Mammary epithelial cell (primary cell): ENCODE measurements at places on chromosomes 12 and 14. TPM values are rescaled to one million over a fixed set of nuclear protein-coding genes. Genes with fewer than 3 reads are reported as not detected.
A peak's percentile ranks its signal among the peaks of the same experiment; 100 is the strongest.

TAS2R42 gene
- not detected for polyA plus RNA-seq

SLC5A8 gene
- 0.01 TPM for polyA plus RNA-seq

TAS2R50 gene
- not detected for polyA plus RNA-seq

GALC gene
- 4.5 TPM for polyA plus RNA-seq

CCDC177 gene
- not detected for polyA plus RNA-seq

DNA sequence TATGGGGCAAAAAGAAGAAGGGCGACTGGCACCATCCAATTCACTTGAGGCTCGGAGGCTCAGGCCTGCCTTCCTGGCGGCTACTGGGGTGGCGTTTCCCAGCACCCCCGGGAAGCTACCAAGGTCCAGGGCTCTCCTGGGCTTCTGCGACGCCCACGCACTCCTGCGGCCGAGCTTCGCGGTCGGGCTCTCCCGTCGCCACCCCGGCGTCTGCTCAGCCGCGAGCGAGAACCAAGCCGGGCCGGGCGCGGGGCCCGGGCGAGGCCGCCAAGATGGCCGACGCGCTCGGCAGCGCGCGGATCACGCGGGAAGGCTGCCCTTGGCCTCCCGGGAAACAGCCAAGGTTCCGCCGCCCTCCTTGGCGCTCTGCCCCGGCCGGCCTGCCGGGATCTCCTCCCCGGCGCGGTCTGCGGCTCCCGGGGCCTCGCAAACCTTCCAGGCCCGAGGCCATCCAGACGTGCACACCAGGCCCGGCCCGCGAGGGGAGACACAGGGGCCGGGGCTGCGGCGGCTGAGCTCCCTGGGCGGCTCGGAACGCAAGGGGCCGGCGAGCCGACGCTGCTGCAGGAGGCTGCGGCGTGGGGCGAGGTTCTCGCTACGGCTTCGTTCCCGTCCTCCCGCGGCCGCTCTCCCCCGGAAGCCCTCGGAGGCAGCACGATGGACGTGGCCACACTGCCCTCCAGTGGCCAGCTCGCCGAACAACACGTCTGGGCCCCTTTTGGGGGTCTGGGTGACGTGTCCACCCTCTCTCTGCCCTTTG, 23.5 kb upstream of the ZFP36L1 start:
- peak; percentile 82 for DNase-seq

DNA sequence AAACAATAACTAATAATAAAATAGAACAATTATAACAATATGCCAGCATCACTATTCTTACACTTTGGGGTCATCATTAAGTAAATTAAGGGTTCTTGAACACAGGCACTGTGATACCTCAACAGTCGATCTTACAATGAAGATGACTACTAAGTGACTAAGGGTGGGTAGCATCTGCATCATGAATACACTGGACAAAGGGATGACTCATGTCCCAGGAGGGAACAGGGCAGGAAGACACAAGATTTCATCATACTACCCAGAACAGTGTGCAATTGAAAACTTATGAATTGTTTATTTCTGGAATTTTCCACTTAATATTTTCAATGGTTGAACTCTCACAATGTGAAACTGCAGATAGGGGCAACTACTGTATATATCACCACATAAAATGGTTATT, 19.7 kb downstream of the TSPAN19 start:
- DNase-seq, result peak; percentile 95

DNA sequence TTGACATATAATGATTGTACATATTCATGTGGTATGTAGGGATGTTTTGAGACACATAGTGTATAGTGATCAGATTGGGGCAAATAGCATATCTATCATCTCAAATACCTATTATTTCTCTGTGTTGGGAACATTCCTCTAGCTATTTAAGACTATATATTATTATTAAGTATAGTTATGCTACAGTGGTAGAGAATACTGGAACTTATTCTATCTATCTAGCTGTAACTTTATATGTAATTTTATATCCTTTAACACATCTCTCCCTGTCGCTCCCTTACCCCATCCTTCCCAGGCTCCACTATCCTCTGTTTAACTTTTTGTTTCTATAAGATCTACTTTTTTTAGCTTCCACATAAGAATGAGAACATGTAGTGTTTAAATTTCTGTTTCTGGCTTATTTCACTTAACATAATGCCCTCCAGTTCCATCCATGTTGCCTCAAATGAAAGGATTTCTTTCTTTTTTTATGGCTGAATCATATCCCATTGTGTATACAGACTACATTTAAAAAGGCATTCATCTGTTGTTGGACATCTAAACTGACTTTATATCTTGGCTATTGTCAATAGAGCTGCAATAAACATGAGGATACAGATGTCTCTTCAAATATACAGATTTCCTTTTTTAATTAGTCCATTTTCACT, 102.1 kb upstream of the GZMB start:
- no peak for DNase-seq

DNA sequence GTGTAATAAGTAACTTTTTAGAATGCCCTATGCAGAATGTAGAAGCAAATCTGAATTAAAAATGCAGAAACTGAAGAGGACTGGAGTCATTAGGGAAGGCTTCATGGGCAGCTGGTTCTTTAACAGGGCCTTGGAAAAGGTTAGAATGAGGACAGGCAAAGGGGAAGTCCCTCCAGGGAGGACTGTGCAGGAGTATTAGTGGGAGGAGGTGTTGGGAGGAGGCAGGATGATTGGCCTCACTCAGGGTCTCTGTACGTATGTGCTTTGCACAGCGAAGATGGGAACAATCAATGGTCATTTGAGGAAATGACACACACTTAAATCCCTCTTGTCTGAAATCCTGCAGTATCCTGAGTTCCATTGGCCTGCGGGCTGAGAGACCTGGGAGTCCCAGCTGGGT, 119.7 kb downstream of the PTCSC3 start:
- DNase-seq, result no peak

DNA sequence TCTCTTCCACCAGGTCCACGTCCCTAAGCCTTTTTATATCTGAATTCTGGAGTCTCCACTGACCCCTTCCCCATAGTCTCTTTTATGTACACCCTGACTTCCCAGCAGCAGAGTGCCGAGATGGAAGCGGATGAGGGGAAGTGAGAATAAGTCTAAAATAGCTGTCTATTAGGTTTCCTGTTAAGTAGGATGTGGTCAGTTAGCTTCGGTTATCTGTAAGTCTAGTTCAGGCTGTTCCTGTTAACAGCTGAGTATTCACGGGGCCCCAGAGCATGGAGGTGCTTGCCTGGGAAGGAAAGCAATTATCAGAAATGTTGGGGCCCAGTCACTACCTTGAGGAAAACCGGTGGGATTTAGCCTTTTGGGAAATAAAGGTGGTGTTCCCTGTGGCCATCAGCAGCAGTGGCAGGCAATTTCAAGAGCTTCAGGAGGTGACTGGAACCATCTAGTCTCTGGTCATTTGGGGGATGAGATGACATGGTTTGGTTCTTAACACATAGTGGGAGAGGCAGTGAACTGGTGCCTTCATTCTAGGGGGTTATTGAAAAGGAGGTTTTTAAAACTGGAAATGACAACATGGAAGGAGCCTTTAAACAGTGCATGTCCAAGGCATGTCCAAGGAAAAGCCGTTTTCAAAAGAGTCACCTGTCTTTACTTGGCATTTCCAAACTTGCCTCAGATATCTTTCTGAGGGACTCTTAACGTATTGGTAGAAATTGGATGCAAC, 21.8 kb downstream of the CHST11 start:
- DNase-seq, result no peak

GRCh38 chr12:103829092-103829491, 11.9 kb downstream of the NT5DC3 start:
- DNase-seq, result no peak

- peak; percentile 41 for DNase-seq
Measured at GRCh38 chr12:68477261-68477772, 133.4 kb upstream of the RAP1B start.

- DNase-seq, result no peak
Measured at GRCh38 chr14:99234961-99235571, 36.9 kb downstream of the BCL11B start.

- peak; percentile 18 for DNase-seq
Measured at GRCh38 chr12:53940443-53941014, 1.9 kb downstream of the HOXC13 start.

- no peak for DNase-seq
Measured at GRCh38 chr12:118288174-118288573, 84.5 kb downstream of the TAOK3 start.

DNA sequence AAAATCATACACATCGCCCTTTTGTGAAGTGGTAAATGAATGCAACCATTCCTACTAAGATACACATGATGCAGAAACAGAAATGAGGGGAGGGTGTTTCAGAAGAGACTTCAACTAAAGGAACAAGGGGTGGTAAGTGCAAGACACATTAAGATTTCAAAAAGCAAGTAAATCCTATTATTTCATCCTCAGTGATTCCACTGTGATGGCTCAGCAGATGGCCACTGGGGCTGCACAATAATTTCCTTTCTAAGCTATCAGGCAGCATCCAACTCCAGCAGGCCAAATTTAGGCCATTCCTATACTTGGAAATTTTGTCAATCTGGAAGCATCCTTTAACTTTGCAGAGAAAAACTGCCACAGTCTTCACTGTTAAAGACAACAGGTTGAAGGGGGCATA, 272.4 kb downstream of the NELL2 start:
- no peak for DNase-seq

DNA sequence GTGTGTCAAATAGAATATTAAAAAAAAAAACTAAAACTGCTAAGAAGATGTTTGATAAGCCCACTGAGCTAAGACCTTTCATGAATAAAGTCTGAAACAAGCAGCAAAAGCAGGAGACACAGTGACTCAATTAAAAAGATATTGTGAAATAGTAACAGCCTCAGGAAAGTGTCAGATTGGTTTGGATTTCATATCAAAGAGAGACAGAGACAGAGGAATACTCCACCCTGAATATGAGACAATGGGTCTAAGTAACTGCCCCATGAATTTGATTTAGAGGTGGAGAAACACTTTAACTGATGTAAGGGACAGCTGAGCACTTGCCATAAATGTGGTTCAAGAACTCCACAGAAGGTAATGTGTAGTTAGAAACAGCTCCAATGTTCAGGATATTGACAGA, 277.9 kb upstream of the FOXG1 start:
- peak; percentile 28 for DNase-seq

GRCh38 chr14:61812347-61813095, 50.3 kb downstream of the SNAPC1 start:
- peak; percentile 3 for DNase-seq
